ENCODE measurements at places on chromosomes 7 and 10.

DNA sequence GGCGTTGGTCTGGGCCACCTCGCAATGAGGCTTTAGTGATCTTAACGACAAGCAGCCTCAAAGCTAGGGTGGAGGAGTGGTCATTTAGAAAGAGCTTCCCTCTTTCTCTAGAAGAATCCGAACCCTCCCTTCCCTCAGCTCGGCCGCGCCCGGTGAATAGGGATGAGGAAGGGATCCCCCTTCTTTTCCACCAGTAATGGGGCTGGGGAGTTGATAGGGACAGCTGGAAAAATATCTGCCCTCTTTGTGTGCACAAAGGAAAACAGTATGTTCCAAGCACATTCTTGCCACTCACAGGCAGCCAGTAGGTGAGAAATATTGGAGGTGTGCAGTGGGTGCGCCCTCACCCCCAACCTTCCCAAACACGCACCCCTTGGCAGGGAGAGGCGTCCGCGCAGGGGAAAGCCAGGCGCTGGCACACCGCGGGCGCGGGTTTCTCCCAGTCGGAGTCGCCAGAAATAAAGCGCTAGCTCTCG, 6.5 kb downstream of the DLX5 start:
- DNase-seq: no peak

DNA sequence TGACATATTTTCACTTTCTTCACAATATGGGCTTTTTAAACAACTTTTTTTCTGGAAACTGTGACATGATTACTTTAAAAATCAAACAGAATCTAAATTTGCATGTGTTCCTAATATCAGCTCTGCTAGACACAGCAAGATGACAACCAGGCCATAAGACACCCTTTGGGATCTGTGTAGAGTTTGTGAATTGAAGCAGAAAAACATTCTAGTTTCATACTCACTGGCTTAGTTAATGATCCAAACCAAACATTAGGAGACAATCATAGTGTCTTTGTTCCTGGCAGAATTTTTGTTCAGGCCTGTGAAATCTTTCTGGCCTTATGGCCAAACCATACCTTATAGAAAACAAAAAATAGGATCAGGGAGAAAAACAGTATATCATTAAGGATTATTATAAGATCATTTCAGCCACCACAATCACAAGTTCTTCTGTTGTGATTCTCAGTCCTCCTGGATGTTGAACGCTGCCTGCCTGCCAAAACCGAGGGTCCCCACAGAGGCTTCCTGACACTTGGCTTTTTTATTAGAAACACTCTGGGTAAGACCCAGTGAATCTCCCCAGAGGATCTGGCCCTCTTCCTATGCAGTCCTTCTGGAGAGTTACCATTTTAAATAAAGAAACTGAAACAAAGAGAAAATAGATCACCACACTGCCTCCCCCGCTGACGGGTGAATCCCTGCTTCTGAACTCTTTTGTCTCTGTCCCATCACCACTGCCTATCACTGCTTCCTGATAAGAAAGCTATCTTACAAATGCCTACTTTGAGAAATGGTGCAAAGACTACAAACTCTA, 79.2 kb upstream of the PPP1R3C start:
- DNase-seq: no peak

DNA sequence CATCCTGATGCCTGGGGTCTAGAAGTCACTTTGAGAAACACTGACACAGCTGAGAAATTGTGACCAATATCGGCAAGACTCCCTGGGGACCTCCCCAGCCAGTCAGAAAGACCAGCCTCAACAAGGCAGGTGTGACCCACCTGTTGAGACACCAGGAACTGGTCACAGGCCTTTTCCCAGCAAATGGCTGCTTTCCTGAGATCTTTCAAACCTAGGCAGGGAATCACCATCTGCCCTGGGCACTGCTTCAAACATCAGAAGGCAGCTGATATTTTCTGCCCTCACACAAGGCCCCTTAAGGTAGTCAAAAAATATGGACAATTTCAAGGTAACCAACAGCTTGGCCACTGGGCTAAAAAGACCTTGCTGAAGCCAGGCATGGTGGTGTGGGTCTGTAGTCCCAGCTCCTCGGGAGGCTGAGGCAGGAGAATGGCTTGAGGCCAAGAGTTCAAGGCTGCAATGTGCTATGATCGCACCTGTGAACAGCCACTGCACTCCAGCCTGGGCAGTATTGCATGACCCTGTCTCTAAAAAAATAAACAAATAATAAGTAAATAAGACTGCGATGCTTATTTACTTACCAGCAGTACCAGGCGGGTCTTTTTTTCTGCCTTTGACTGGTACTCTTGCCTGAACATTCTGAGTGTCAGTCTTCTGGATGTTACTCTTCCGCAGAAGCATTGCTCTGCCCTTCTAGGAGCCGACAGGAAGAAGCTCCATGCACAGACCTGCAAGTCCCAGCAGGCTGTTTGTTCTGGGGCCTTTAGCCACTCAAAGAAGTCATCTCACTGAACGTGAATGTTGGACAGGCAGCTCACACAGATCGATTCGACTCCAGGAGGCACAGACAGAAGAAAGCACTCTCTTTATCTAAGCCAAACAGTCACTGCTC, 59.7 kb downstream of the SORBS1 start:
- no peak for DNase-seq

DNA sequence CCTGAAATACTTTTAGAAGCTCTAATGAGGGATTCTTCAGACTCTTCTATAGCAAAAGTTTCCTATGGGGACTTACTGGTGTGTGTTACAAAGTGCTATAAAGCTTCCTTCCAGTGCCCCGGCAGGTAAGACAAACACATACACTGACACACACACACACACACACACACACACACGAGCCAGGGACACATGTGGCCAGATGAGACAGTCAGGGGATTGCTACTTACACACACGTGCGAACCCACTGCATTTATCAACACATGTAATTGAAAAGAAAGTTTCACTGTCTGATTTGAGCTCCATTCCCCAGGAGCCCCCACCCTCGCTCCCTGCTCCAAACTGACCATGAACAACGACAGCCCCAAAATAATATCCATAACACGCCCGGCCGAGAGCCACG, 119.8 kb downstream of the PRPF18 start:
- DNase-seq: no peak

DNA sequence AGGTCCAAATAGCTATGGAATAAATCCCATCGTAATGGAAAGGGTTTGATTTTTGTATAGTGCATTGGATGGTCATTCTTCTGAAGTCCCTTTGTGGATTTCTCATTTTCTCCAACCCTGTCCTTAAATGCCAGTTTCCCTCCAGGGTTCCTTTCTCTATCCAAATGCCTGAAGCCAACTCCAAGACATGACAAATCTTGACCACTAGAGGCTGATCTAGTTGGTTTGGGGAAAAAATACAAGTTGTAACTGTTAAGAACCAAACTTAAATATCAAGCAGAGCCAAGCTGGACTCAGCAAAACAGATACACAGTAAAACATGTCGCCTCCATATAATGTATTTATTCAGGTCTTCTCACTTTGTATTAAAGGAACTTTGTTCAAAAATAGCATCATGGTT, 28.7 kb downstream of the FRMD4A start:
- DNase-seq: no peak

DNA sequence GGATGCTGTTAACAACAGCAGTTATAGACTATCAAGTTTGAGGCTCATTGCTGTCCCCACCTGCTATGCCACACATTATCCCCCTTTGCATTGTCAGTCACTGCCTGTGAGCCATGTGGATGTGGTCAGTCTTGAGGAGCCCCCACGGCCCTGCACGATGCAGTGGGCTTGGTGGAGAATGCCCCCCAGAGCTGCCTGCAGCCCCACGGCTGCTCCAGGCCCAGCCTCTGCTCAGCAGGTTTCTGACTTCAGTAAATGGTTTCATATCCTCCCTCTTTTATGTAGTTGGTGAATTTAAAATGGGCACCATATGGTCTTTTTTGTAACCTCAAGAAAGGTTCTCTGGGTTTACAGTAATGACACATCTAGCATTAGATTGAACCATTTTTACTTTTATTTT, 164.1 kb downstream of the EBF3 start:
- no peak for DNase-seq

DNA sequence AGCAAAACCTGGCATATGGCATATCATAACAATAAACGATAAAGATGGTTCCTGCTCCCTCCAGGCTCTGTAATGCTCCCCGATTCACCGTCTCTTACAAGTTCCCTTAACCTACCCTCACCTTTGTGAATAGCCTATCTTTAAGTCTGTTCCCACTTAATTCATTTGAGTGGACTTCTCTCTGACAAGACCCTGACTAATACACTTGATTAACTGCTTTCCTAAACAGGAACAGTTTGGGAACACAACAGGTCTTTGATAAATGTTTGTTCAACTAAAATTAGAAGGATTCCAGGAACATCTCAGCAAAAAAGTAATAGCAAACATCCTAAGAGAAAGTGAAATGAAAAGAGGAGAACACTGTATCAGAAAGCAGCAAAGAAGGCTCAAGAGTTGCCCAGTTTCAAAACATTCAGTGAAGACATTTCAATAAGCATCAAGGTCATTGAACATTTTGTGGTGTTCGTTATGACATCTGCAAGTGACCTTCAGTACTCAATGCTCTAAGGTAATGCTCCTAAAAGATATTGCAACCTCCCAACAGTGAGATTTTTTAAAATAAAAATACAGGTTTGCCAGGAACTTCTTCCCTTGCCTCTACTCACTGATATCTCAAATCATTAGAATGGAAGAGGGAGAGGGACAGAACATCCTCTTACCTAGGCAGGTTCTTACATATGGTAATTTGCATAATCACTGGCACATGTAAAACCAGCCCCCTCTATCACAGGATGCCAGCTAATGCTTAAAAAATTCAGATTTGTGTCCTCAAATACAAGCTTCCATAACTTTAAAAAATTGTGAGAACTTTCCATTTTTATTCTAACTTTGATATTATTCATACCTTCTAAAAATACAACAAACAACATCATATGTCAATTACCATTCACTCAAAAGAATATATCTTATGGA, 11.4 kb upstream of the ARHGAP12 start:
- no peak for DNase-seq

DNA sequence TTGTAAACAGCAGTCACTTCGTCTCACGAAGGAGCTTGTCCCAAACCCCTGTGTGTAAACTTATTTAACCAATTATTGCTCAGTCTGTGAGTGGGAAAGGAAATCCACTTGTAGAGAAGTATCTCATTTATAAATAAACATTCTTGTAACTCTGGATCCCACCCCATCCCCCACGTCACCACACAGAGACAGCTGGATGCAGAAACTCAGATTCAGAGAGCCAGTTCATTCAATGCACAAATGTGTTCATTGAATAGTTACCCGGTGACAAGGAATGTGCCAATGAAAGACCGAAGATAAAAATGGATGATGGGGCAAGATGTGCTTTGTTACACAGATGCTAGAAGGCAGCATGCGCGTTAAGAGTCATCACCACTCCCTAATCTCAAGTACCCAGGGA, 8.3 kb upstream of the OCM start:
- DNase-seq: no peak

DNA sequence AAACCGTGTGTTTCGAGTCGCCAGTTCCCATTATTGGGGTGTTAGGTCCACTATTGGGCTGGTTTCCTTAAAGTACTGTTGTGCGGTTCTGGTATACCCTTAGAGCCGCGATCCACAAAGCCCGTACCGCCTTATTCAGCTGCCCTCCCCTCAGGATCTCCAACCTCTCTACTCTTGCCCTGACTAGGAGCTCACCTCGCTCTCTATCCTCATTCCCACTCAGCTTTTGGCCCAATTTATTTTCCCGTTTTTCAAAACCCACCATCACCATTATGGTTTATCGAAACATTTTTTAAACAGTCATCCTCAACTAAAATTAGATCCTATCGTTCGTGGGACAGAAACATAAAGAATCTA, 461 bp upstream of the ETV1 start:
- no peak for DNase-seq

- DNase-seq: no peak
These were observed 31.8 kb downstream of the TES start for GRCh38 chr7:116242178-116242577.

- DNase-seq: no peak
These were observed 92.0 kb downstream of the TCF7L2 start for GRCh38 chr10:113041841-113042750.

DNA sequence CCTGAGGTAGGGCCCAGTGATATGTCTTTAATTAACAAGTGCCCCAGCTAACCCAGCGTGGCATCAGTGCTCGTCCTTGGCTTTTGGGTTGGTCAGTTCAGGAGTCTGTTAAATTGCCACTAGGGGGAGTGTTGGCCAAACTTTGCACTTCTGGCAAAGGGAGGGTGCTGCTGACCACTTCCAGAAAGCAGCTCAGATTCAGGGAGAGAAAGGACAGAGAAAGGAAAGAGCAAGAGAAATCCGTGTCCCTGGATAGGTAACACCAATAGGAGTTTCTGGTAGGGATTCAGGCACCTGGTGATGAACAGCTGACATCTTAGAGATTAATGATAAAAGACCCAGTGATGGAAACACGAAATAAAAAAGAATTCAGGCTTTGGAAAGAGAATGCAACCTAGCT, 243.1 kb upstream of the AOAH start:
- no peak for DNase-seq

DNA sequence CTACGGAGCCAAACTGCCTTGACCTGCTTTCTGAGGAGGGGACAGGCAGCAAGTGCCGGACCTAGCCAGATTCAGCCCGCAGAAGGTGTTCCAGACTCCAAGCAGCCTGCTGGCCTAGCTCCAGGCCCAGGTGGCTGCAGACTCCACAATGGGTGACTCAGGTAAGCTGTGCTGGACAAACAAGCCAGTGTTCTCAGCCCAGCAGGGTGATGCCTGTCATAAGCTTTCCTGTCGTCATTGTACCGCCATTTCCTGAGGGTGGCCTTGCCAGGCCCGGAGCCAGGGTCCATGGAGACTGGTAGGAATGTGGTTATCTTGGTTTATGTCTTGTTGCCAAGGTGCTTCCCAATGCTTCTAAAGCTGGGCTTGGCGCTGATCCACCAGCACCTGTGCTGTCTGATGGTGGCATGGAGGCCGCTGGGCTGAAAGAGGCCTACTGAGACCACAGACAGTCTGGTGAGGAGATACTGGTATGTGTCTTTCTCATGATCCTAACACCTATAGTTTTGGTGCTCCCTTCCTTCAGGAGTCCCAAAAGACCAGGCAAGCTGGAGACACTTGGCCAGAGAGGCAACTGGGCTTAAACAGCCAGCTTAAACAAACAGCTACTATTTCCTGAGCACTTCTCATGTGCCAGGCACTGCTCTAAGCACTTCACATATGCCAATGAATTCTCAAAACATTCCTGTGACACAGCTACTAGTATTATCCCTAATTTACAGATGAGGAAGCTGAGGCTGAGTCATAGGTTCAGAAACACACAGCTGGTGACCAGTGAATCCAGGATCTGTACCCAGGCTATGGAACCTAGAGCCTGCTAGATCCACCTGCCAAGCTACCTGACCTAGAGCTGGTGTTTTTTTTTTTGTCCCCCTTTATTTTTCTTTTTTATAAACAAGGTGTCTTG, 42.0 kb downstream of the ZC3HC1 start:
- DNase-seq: no peak

All from stimulated activated CD8-positive, alpha-beta memory T cell treated with anti-CD3 and anti-CD28 coated beads, Interleukin-4, amount 100 ng/mL, for 24 hours (primary cell).